ENCODE measurements at places on chromosomes 4 and X. TPM values are rescaled to one million over a fixed set of nuclear protein-coding genes. Genes with fewer than 3 reads are reported as not detected.

DNA sequence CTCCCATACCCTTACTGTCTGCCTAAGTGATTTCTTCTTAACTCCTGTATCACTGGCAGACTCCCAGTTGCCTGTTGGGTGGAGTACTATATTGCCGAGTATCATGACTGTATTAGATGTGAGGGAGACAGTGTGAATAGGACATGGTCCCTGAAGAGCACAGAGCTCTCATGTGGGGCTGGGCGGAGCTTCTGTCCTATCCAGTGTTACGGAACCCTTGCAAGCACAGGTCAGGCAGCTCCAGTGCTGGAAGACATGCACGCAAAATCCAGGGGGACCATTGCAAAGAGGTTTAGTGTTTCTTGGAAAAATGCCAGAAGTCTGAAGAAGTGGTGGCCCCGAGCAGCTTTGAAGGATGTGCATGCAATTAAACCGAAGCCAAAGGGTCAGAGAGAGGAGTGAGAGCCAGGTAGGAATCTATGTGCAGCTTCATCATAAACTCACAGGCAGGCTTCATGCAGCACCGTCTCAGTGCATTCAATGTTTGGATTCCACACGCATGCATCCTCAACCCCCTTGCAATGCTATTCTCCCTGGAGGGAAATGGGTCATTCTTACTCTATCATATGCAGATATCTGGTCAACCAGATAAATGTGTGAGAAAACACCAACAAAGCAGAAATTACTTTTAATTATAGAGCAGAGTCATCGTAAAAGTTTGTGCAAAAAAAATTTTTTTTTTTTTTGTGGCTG, 49.7 kb upstream of the DHRSX start:
- DNase-seq: no peak

GRCh38 chr4:53986062-53986461, 78.3 kb downstream of the CHIC2 start:
- no peak for DNase-seq

The RBM41 gene
- total RNA-seq: 33.2 TPM

DNA sequence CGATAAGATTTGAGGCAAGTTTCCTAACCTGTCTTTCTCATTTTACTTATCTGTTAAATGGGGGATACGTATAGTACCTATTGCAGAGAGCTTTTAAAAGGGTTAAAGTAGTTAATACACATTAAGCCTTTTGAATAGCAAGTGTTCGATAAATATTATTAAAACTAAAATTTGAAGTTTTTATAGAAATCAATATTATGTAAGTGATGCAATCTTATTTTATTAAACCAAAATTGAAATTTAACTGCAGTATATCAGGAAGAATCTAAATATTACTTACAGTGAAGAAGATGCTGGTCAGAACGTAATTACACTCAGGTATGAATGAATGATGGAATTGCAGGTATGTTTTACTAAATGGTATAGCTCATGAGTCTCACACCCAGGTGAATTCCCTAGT, 58.0 kb downstream of the ANXA3 start:
- DNase-seq: no peak

DNA sequence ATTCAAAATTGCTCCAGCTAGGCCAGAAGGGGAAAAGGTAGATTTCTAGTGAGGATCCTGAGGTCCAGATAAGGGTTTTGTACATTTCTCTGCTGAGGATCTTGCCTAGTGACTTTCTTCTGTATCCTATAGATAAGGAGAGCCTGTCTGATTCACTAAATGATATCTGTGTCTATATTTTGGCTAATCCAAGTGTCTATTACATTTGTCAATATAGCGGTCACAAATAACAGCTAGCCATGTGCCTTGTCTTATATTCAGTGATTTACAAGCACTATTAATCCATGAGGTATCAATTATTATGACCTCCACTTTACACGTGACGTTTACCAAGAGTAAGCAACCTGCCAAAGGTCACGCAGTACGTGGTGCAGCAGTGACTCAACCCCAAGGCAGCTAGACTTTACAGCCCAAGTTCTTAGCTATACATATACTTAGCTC, 41.6 kb downstream of the TMEM165 start:
- DNase-seq: no peak

The ODAPH gene
- total RNA-seq: not detected

The GC gene
- not detected for total RNA-seq

The MTNR1A gene
- total RNA-seq: 1.9 TPM

The USP17L12 gene
- not detected for total RNA-seq

- DNase-seq: no peak
These were observed 48.1 kb upstream of the RAP2C start for GRCh38 chrX:132267392-132267791.

The KLHL13 gene
- 85.8 TPM for total RNA-seq

GRCh38 chr4:165489786-165490185, 111.0 kb downstream of the CPE start:
- DNase-seq: no peak

- no peak for DNase-seq
These were observed 34.7 kb downstream of the MSL3 start for GRCh38 chrX:11792461-11793421.

- no peak for DNase-seq
These were observed 59.3 kb downstream of the AMMECR1 start for GRCh38 chrX:110258552-110258951.

DNA sequence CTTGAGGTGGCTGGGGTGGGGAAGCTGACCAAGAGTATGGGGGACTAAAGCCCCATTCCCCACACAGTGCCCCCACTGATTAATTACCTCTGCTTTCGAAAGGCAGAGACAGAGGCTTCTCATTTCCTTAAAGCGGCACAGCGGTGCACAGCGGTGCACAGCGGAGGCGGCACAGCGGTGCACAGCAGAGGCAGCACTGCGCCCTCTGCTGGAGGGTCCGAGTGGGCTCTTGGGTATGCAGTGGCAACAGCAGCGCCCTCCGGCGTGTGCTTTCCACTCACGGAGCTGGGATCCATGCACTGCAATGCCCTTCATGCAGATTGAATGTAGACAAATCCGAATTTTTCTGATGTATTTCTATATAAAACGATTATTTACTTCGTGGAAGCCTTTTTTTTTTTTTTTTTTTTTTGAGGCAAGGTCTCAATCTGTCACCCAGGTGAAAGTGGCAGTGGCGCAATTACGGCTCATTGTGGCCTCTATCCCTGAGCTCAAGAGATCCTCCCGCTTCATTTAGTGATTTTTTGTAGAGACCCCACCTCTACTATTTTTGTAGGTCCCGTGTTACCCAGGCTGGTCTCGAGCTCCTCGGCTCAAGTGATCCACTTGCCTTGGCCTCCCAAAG, 19.7 kb upstream of the PRPS2 start:
- DNase-seq: no peak

The LARP1B gene
- total RNA-seq: 55.4 TPM

Data from urinary bladder (tissue), 4 donors.